ENCODE measurements at places on chromosomes 2 and 18.

GRCh38 chr2:137249463-137250130 is 484.3 kb downstream of the THSD7B start:
- no peak for DNase-seq

DNA sequence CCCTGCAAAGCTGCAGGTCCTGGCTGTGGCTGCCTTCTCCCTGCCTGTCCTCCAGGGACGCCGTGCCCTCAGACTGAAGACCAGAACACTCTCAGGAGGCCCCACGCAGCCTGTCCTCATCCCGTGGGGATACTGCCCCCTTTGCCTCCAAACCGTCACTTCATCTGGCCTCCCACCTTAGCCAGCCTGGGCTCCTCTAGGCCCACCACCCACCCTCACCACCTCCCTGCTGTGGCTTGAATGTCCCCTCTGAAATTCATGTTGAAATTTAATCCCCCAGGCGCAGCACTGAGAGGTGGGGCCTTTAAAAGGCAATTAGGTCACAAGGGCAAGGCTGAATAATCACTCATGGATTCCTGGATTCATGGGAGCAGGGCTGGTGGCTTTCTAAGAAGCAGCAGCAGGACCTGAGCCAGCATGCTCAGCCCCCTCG is 198.2 kb downstream of the SEPTIN10 start:
- no peak for DNase-seq

DNA sequence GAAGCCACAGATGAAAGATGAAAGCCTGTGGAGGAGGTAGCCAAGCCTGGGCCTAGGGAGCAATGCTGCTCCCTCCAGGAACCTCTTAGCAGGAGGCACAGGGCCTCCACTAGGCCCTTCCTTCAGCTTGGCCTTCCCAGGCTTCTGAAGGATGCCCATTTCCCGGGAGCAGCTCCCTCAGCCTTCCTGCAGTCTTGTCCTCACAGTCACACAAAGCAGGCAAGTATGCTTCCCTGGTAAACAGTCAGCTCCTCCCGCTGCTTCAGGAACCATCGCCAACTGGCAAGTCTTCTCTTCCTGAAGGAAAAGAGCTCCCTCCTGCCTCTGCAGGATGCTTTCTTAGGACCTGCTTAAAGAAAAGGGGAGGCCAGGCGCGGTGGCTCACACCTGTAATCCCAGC is 53.2 kb downstream of the SMAD7 start:
- DNase-seq = no peak

GRCh38 chr2:46315103-46315890 is 18.1 kb downstream of the EPAS1 start:
- no peak for DNase-seq

DNA sequence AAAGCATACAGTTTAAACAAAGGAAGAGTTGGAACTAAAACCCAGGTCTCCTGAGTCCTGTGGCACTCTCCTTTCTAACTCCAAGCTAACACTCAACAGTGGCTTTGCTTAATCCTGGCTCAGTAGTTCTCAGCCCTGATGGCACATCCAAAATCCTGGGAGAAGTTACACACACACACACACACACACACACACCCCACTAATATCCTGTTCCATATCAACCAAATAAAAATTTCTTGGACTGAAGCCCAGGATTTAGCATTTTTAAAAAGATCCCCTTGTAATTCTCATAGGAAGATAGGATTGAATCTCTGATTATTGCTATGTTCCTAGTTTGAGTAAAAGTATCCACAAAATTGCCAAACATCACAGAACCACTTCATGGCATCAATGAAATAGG is 136.1 kb upstream of the RIOK3 start:
- no peak for DNase-seq

GRCh38 chr18:45007531-45007930 is 326.8 kb downstream of the SETBP1 start:
- no peak for DNase-seq

DNA sequence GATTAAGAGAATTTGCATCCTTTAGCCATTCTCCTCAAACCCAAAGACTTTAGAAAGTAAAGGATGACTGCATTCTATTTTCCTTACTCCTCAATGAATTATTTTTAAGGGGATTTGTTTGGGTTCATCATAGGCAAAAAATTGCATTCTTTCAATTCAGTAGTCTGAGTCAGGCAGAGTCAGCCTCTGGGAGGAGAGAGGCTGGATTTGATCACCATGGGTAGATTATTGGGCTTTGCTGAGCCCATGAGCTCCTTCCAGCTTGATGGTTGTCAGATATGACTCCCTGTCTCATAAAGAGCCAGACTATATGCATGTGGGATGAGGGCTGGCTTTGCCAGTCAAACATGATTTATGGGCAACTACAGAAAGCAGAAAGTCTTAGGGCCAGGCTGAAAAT is 101.2 kb downstream of the KCNS3 start:
- DNase-seq = no peak

DNA sequence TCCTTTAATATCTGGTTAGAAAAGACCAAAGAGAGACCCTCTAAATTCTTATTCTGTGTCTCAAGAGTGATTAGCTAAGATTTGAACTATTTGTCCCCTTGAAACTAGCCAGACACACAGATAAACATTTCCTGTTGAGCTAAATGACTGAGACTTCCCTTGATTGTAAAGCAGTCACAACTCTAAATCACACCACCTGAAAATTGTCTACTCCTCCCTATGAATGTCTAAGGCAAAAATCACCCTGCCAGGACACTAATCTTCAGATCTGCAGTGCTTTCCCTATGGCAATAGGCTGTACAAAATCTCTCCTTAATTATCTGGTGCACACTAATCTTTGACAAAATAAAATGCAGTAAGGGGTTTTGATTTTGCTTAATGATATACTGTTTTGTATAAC is 200.5 kb upstream of the GULP1 start:
- no peak for DNase-seq

DNA sequence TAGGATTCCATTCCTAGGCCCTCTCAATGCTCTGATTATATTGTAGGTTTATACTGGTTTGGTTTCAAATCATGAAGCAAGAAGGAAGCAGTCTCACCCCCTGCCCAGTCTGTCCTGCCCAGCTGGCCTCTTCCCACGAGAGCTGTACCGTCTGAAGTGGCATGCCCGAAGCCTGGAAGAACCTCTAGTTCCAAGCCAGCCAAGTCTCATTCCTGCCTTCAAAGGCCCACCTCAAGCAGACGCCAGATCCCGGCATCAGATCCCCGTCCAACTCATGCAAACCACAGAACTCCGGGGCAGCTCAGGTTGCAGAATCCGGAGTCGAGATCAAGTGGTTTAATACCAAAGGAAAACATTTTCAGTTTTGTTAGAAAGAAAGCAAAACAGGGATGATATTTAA is 234.4 kb downstream of the LPIN1 start:
- DNase-seq = no peak

DNA sequence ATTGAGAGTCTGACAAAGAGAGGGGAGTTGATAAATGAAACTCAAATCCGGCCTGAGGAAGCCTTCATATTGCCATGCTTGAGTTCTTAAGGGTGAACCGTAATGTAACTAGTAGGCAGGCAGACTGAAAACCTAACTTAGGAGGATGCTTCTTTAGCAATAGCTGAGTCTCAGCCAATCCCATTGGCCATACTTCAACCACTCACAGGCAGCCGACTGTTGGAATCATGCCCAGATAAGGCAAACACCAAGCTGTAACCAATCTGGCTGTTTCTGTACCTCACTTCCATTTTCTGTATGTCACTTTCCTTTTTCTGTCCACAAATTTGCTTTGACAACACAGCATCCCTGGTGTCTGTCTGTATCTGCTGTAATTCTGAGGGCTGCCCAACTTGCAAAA is 39.5 kb downstream of the TPRKB start:
- no peak for DNase-seq

GRCh38 chr2:177254433-177255226 is 9.9 kb downstream of the NFE2L2 start:
- DNase-seq = no peak

DNA sequence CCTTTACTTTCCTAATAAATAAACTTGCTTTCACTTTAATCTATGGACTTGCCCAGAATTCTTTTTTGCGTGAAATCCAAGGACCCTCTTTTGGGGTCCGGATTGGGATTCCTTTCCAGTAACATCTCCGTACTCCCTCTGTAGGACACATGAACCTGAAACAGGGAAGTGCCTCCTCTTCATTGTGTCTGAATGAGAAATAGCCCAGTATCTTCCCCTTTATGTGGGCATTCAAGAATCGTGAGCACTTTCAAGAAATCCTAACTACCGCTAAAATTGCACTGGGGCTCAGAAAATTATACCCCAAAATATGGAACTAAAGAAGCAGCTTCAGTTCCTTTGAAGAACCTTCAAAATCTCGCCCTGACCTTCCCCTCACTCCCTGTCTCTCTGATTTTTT is 7.8 kb upstream of the POMC start:
- DNase-seq = no peak

GRCh38 chr2:62663920-62664795 is 41.4 kb upstream of the EHBP1 start:
- no peak for DNase-seq

Data from CD4-positive, alpha-beta T cell treated with Interleukin-17A for 4 hours (primary cell).